ENCODE measurements at places on chromosomes 7 and 10.

GRCh38 chr10:33722067-33722466 is 387.6 kb upstream of the NRP1 start:
- no peak for DNase-seq

GRCh38 chr7:129188372-129188891 is at the start of gene SMO:
TSS of gene SMO (plus strand) at chr7:129188633. CDS start at chr7:129189152, 519 bp downstream.
- no peak for DNase-seq

DNA sequence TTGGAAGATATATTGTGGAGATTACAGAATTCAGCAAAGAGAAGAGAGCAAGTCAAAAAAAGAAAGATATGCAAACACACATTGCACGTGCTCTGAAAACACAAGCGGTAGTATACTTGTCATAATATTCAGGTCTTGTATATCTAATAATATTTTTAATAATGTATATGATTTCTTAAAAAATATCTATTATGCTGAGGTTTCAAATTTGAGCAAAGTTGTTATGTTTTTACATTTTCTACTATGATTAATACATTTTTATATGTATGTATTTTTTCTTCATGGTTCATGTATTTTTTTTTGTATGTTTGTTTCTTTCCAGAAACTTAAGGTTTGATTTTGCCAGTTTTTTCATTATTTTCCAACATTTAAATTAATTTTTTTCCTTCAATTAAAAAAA is 752.4 kb upstream of the VSTM2A start:
- DNase-seq = no peak

DNA sequence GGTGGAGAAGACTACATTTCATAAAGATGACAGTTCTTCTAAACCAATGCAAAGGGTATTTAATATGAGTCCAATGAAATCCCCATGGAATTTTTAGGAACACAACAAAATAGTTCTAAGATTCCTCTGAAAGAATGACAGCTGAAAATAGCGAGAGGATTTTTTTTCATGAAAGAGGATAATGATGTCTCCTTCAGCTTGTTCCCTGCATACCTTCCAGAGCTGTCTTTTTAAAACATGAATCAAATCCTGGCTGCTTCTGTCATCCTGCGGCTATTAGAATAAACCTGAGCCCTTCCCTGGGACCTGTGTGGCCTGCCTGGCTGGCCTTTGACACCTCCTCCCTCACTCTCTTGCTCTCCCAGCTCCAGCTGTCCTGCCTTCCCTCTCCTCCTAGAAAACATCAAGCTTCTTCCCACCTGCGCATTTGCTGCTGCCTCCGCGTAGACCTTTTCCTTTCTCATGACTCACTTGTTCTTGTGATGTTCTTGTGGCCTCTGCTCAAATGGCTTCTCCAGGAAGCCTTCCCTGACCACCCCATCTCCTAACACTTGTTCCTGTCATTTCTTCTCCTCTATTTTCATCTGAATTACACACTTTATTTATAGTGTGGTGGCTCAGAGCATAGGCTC is 57.4 kb downstream of the EEPD1 start:
- no peak for DNase-seq

GRCh38 chr7:28447071-28447470 is 34.8 kb downstream of the CREB5 start:
- no peak for DNase-seq

DNA sequence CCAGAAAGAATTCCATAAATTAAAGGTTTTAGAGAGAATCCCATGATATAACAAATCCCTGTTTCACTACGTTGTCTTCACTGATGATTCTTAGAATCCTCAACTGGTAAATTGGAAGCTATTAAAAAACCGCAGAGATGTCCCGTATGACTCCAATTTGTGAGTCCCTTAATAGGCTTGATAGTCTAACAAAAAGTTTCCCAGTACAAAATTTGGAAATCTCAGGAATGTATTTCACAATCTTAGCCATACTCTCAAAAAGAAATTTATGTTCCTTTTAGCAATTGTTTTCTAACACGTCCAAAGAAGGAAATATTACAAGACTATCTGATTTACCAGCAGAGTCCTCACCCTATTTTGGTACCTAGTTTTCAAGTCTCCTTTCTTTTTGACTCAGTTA is 2.5 kb downstream of the TES start:
- DNase-seq = no peak

GRCh38 chr7:105589356-105590077 is 8.2 kb upstream of the EFCAB10 start:
- DNase-seq = peak; percentile 71

- no peak for DNase-seq
Measured at GRCh38 chr10:81216949-81217348, 658.0 kb upstream of the NRG3 start.

GRCh38 chr7:151520419-151521261 is 945 bp upstream of the RHEB start:
- DNase-seq = no peak

DNA sequence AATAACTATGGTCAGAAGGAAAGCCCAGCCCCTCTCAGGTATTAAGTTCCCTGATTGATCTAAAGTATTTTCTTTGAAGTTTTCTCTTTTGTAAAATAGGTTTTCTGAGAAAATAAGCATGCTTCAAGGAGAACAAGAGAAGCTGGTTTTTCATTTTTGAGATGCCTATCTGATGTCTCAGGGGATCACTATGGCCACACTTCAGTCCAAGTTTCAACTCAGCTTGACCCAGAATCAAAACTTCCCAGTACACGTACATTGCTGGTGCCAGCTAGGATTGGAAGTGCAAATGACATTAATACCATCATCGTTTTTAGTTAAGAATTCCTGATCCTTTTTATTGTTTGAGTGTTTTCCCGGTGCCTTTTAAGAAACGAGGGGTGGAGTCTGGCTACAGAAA is 7.2 kb downstream of the ITIH5 start:
- DNase-seq = no peak

- no peak for DNase-seq
Measured at GRCh38 chr10:74052994-74053393, 55.1 kb downstream of the VCL start.

DNA sequence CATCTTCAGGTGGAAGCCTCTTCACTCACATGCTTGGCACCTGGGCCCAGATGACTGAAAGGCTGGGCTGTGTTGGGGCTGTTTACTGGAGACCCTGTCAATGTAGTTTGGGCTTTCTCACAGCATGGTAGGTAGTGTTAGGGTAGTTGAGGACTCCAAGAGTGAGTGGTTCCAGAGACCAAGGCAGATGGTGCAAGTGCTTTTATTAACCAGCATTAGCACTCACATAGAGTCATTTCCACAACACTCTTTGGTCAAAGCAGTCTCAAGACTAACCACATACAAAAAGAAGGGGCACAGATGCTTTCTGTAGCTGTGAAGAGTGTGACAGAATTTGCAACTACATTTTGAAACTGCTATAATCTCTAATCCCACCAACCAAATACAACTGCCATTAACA is 135.0 kb downstream of the RTKN2 start:
- no peak for DNase-seq

- no peak for DNase-seq
Measured at GRCh38 chr7:124672011-124672410, 93.6 kb downstream of the GPR37 start.

- no peak for DNase-seq
Measured at GRCh38 chr10:22630234-22631174, 83.9 kb downstream of the PIP4K2A start.

DNA sequence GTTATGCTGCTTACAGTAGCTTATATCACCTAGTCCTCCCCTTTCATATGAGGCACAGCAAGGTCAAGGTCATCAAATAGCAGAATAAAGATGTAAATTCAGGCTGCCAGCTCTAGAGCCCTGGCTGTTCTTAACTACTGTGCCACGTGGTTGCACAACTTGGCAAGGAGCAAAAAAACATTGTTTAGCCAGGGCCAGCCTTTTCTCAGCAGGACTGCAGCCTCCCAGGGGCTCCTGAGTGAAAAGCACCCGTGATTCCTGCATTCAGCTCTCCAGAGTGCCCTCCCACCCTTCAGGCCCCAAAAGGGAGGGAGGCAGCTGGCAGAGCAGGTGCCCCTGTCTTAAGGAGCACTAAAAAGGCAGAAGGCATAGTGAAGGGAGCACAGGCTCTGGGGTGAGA is 31.8 kb upstream of the TM9SF3 start:
- peak; percentile 37 for DNase-seq
